ENCODE measurements at places on chromosomes 2 and 18.

DNA sequence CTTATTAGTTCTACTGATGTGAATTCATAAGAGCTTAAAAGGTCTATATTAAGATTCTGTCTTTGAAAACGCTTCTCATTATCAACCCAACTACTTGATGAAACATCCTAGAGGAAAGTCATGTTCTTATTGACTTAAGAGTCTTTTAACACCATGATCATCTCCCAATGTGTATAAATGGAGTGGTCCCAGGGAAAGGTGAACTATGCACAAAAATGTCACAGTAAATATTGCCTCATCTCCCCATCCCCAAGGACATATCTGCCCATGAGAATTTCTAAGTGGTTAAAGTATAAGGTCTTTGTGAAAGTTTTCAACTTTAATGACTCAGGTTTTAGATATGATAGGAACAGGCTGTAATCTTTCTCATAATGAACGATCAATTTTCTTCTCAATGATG lies 240.1 kb downstream of the IRS1 start:
- DNase-seq: no peak

GRCh38 chr2:231218366-231218765 lies 19.9 kb downstream of the ARMC9 start:
- DNase-seq: no peak

GRCh38 chr2:208311954-208312353 lies 45.9 kb downstream of the PIKFYVE start:
- DNase-seq: no peak

- DNase-seq: no peak
Measured at GRCh38 chr2:191391171-191391570, 146.0 kb downstream of the MYO1B start.

DNA sequence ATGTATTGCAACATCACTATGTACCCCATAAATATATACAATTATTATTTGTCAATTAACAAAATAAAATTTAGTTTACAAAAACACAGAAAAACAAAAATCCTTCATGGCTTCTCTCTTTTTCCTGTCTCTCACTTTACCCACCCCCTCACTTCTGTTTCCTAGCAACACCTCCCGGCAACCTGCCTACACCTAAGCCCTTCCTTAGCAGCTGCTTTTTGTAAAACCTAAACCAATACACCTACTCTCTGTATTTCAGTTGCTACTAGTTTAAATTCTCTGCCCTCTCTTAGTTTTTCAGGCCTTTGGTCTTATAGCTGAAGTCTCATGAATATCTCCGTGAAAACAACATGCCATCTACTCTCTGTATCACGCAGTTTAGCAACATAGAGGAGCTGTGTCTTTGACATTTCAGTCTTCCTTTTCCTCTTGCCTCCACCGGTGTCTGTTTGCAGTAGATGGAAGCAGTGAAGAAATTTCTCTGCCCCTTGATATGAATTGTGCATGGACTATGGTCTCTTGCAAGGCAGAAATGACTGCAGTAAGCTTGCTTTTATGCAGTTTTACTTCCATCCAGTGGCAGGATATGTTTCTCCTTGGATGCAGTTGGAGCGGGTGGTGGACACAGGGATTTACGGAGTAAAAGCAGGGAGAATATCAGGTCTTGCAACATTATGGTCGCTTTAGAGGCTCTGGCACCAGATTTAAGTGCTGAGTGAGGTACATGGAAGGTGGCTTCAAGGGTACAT lies 42.0 kb upstream of the ZDBF2 start:
- peak; percentile 66 for DNase-seq

DNA sequence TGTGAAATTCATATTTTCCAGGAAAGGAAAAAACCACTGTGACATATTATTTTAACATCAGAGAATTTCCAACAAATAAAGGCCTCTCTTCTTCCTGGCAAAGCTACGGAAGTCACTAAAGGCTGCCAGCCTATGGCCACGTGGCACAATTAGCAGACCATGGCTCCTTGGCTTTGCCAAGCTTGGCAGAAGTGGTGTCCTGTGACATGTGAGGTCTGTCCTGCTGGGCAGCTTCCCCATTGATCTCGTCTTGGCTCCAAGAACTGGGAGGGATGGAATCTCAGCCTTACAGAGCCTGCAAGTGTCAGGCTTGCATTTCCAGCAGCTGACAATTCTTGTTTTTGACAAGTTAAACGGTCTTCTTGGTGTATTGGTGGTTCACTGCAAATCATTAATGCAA lies 226.9 kb upstream of the THSD7B start:
- DNase-seq: peak; percentile 6

DNA sequence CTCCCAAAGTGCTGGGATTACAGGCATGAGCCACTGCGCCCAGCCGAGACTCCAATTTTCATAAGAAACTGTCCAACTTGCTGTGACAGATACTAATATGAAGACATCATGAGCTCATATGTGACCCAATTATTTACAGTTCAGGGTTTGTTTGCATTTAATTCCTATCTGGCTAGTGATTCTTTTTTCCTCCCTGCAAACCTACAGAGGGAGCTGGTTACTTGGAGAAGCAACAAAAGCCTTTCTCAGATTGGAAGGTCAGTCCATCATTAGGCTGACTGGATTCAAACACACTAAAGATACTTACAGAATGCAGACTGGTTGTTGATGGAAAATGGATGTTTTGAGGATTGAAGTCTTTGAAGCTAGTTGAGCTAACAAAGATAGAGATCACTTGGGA lies 176.4 kb downstream of the ANKRD44 start:
- DNase-seq: no peak

DNA sequence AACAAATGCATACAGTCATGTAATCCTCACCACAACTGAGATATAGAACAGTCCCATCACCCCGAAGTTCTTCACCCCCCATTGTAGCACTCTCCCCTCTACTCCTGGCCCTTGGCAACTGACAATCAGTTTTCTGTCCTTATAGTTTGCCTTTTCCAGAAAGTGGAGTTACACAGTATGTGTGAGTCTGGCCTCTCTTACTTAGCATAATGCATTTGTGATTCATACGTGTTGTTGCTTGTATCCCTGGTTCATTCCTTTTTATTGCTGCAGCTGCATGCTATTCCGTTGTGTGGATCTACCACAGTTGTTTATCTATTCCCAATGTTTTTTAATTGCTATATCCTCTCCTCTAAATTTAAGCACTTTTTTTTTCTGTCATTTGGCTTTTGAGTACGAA lies 17.6 kb downstream of the ACYP2 start:
- no peak for DNase-seq

- no peak for DNase-seq
Measured at GRCh38 chr2:5713101-5713500, 20.9 kb downstream of the SOX11 start.

DNA sequence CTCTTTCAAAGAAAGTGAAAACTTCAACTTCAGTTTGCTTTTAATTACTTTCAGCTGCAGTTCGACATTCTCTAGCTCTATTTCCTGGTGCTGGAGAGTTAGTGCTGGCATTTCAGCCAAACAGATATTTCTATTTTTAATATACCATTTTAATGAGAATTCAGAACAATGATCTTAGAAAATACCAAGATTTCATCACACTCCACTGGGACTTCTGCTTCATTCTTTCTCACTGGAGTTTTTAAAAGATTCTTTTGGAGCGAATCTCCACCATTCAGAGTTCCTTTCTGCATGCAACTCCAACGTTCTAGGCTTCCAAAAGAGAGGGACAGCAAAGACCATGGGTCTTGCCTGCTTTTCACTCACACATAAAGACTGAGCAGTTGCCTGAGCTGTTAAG lies 94.2 kb downstream of the CABLES1 start:
- DNase-seq: peak; percentile 85
